ENCODE measurements at places on chromosomes 7 and 10.

DNA sequence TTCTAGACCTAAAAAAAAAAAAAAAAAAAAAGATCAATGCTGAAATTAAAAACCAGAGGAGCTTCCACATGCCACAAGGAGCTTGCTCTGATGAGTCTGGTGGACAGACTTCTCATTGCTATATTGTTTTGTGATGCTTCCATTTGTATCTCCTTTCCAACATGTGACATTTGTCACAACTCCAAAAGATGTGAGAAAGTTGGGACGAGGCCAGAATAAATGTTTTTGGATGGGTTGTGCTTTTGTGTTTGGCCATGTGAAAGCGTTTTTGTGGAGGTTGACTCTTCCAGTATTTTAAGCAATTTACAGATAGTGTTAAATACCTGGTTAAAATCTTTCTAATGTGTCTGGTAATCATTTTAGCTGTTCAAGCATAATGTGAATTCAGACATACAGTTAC is 280.1 kb downstream of the SKAP2 start:
- DNase-seq = no peak

DNA sequence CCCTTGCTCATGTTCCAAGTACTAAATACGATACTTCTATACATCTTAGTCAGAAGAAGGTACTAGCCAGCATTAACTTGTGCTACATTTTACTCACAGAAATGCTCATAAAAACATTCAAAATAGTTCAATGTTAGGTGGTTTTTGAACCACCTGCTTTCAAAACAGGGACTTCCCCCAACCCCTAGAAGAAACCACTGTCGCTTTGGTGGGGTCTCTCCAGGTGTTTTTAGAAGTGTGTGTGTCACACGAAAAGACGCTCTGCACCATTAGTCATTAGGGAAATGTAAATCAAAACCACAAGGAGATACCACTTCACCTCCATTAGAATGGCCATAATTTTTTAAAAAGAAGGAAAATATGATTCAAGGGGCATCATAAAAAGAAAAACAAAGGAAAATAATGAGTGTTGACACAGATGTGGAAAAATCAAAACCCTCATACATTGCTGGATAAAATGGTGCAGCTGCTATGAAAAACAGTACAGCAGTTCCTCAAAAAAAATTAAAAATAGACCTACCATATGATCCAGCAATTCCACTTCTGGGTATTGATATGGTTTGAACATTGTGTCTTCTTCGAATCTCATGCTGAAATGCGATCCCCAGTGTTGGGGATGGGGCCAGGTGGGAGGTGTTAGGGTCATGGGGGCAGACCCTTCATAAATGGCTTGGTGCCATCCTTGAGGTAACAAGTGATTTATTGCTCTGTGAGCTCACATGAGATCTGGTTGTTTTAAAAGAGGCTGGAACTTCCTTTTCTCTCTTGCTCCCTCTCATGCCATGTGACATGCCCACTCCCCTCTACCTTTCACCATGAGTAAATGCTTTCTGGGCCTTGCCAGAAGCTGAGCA is 74.2 kb downstream of the MALSU1 start:
- no peak for DNase-seq

GRCh38 chr10:25820874-25821273 is 113.2 kb upstream of the MYO3A start:
- DNase-seq = no peak

DNA sequence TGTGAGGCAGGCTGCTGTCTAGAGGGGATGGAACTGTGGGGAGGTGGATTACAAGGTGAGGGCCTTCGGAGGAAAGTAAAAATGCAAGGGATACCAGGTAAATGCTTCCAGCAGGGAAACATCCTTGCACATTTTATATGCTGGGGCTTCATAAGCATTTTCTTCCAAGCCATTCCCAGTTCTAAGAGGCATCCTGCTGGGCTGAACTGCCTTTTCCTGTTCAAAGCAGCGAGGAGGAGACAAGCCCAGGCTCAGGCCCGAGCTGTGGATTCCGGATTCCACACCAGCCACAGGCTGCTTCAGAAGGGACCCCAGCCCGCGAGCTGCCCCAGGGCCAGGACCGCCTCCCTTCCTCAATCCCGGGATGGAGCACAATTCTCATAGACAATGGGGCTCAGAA is 249.7 kb downstream of the TNS3 start:
- no peak for DNase-seq

DNA sequence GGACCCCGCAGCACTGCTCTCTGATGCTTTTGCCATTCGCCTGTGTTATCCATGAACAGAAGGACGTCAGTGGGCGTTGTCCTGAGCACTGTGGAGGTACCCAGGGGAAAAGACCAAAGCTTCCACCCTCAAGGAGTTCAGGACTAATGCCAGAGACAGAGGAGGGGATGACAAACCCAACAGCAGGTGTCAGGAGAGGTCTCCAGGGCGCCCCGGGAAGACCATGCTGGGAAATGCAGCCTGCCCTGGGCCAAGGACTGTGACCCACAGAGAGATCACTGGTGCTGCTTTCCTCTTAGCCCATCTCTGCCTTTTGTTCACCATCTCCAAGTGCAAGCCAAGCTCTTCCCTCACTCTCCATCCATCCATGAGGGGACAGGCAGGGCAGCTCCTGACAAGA is 166.8 kb upstream of the PFKP start:
- DNase-seq = no peak

DNA sequence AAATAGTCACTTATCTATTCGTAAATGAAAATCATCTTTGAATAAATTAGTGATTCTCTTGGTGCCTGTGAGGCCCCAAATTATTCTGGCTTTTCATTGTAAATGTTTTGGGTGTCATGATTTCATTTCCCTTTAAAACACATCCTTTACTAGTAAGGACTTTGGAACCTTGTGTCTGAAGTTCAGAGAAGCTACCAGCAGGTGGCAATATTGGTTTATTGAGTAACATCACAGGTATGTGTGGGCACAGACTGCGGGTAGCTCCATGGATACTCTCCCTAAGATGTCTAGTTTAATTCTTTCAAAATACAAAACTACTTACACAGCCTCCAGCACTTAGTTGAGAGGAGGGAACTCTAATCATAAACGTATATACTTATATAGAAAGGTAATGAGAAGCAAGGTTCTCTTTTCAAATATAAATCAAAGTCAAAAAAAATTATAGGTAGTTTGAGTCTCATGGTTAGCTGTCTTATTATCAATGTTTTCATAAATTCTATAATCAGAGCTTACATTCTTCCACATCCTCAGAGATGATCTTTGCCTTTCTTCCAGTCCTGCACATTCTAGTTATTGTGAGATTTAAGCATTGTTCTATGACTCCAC is 449.6 kb downstream of the GRM8 start:
- DNase-seq = peak; percentile 3

DNA sequence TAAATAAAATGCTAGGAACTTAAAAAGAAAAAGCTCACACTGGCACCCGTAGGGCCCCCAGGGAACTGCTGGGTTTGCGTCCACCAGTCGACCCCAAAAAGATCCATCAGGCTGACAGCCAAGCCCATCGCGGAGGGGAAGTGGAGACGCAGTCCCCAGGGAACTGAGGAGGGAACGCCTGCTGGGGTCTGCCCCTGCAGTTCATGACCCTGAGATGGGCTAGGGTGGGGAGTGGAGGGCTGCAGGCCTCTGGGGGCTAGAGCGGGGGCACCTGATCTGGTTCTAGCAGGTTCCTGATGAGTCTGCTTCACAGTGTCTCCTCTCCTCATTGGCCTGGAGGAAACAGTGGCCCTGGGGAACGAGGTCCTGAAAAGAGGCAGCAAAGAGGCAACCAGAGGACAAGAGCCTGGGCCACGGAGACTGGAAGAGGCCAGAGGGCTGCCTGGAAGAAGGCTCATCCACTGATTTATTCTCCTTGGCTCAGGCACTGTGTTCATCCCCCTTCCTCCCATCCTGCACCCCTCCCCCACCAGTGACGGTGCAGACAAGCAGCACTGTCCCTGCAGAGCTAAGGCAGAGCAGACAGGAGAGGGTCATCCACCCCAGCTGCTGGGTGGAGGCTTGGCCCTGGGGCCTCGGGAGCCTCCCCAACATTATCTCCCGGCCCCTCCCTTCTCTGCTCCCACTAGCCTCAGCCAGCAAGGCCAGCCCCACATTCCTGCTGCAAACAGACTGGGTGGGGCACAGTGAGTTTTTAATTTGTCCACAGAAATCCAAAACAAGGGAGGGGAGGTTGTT is 24.7 kb upstream of the HSPA12A start:
- DNase-seq = no peak

- DNase-seq = no peak
These were observed 19.5 kb upstream of the INSYN2A start for GRCh38 chr10:127215866-127216265.

- no peak for DNase-seq
These were observed 110.6 kb downstream of the AUTS2 start for GRCh38 chr7:69708857-69709256.

DNA sequence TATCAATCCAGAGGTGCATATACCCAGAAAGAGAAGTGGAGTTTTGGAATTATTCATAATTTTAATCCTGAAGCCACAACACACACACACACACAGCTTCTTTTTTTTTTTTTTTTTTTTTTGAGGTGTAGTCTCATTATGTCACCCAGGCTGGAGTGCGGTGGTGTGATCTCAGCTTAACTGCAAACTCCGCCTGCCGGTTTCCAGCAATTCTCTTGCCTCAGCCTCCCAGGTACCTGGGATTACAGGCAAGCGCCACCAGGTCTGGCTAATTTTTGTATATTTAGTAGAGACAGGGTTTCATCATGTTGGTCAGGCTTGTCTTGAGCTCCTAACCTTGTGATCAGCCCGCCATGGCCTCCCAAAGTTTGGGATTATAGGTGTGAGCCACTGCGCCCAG is 35.4 kb downstream of the TET1 start:
- DNase-seq = no peak

GRCh38 chr10:80599424-80599847 is 61.7 kb downstream of the SH2D4B start:
- no peak for DNase-seq

DNA sequence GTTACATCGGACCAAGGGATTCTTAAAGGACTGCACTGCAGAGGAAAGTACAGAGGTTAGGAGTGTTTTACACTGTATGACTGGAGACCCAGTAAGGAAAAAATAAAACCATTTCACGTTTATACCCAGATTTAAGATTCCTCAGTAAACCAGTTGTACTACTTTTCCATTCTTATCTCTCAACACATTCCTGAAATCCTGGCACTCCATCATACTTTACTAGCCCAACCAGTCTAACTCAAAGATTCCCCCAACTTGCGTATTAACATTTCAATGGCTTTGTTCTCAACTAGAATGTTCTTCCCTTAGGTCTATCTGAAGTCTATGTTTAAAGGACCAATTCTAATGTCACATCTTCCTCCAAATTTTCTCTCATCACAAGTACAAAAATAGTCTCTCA is 8.0 kb downstream of the CCDC186 start:
- DNase-seq = no peak

GRCh38 chr10:97651773-97652172 is 11.3 kb downstream of the PI4K2A start:
- DNase-seq = no peak

- DNase-seq = no peak
These were observed 4.4 kb downstream of the ITPRIP start for GRCh38 chr10:104333728-104334373.

DNA sequence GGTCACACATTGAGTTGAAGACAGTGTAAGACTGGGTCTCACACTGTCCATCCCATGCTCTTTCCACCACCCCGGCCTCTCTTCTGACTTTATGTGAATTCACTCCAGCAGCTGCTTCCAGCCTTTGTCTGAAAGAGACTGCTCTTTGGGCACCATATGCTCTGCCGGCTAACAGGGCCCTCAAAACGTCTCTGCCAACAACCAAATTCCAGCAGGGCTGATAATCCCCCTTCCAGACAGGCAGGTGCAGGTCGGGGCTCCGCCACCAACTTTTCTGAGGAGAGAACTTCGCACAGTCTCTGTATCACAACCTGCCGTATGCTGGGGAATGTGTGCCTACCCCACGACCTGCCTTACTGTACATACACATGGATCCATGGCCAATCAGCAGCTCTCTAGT is 64.3 kb downstream of the PLXNA4 start:
- DNase-seq = no peak

GRCh38 chr10:125783957-125784356 is 8.3 kb upstream of the MMP21 start:
- no peak for DNase-seq

DNA sequence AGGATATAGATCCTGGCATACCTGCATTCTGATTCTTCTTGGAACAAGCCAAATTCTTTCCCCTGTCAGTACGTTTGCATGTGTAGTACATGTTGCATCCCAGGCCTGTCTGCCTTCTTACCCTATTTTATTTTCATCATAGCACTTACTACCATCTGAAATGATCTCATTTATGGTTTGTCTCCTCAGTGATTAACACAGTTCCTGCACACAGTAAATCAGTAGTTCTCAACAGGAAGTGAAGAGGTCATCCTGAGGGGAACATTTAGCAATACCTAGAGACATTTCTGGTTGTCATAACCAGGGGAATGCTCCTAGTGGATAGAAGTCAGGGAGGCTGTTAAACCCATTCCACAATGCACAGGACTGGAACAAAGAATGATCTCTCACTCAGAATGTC is 38.2 kb upstream of the SLC26A4 start:
- no peak for DNase-seq

GRCh38 chr10:132279873-132280645 is 27.7 kb downstream of the STK32C start:
- no peak for DNase-seq

DNA sequence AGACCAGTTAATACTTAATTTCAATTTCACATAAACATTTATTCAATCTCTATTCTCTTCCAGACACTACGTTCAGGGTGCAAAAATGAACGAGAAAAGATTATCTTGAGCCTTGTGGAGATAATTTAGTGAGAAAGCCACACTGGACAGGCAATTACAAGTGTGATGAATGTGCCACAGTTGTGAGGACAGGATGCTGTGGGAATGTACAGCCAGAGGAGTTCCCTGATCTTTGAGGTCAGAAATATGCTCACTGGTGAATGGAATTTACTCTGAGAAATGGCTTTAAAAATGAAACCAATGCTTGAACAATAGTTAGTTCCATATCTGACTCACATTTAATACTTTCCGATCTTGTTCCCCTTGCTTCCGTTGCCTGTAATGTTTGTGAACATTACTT is 864.8 kb downstream of the GATA3 start:
- DNase-seq = no peak

Measured in T-helper 9 cell (primary cell).